ENCODE measurements at places on chromosomes 11 and 22. TPM values are rescaled to one million over a fixed set of nuclear protein-coding genes. Genes with fewer than 3 reads are reported as not detected.

The LRRC32 gene
- 37.3 TPM for total RNA-seq

The SHISAL1 gene
- 1.8 TPM for total RNA-seq

DNA sequence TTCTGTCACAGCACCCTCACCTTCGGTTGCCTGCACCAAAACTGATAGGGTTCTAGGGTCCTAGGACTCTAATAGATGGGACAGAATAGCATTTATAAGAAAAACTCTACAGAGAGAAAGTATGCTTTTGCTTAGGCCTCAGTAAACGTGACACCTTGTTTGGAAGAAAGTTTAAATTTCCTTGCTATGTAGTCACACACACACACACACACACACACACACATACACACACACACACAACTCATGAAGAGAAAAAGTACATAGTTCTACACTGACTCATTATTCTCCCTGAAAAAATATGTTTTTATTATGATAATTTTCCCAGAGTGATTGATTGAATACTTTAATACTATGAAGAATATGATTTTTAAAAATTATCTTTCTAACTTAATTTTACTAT is 220.8 kb upstream of the SNX19 start:
- no peaks in the 10 kb centered on the region for H3K36me3 ChIP-seq
- H3K4me1 ChIP-seq: no peaks in the 10 kb centered on the region
- H3K27ac ChIP-seq: no peak overlapping the region
- H3K4me3 ChIP-seq: no peak overlapping the region
- DNase-seq: no peak
- no peaks in the 10 kb centered on the region for H3K27me3 ChIP-seq

GRCh38 chr11:11163669-11164333 is 189.2 kb downstream of the CSNK2A3 start:
- H3K4me1 ChIP-seq: no peaks in the 10 kb centered on the region
- DNase-seq: no peak
- H3K36me3 ChIP-seq: no peaks in the 10 kb centered on the region

GRCh38 chr11:130178441-130179339 is 19.1 kb downstream of the ST14 start:
- no peak for DNase-seq
- H3K27me3 ChIP-seq: no peaks in the 10 kb centered on the region
- peaks cover 12% of the 10 kb centered on the region for H3K4me1 ChIP-seq
- H3K4me3 ChIP-seq: no peak overlapping the region
- no peaks in the 10 kb centered on the region for H3K36me3 ChIP-seq

DNA sequence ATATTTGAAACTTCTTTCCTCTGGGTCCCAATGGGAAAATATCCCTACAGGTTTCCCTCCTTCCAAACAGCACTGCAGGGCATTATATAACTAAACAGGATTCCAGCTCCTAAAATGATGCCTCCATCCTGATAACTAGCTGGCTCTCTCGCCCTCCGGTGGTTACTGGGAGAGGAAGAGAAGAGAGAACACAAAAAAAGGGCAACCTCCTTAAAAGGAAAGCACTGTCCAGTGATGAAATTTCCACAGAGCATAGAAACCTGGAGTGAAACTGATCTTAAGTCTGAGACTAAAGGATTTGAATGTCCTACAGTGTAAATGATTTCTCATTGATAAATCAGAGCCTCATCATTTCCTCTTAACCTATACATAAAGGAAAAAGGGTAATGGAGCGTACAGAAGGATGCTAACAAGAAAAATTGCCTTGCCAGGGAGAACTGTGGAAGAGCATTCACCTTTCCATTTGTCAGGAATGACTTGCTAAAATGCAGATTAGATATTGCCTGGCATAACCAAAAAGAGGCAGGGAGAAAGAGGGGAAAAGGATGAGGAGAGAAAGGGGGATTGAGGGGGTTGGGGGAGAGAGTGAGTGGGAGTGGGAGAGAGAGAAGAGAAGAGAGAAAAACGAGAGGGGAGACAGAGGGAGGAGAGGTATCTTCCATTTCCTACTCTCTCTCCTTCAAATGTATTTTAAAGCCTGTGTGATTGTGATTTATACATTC is 121.3 kb downstream of the APOL5 start:
- H3K36me3 ChIP-seq: no peaks in the 10 kb centered on the region
- peaks cover 3% of the 10 kb centered on the region for H3K4me1 ChIP-seq
- peak overlapping the region; percentile 46 for H3K4me3 ChIP-seq
- H3K27me3 ChIP-seq: no peaks in the 10 kb centered on the region

DNA sequence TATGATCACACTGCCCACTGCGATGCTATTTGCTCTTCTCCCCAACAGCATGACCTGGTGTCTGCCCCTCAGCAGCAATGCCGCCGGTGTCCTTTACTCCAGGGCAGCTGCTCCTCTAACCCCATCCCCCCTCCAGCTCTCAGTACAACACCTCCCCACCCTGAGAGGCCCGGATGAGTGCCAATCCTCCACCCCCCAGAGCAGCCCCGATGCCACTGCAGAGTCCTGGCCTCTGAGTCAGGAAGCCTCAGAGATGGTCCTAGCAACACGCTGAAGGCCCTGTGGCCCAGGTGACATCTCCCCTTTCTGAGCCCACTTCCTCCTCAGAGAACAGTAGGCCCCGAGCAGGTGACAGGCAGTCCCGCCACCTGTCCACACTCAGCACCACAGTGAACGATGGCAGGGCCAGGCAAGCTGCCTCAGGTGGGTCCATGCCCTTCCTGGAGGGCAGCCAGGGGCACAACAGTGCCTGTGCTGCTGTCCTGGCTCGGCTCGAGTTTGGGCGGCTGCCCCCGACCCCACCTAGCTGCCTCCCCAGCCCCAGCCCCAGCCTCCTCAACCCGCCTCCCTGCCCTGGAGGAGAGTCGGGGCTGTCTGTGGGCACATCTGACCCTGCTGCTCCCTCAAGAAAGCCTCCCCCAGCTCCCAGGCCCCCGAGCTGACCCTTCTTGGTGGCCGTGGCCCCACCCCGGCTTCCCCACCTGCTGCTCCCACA is 3.9 kb upstream of the NDUFS8 start:
- H3K4me3 ChIP-seq: no peak overlapping the region
- no peak for DNase-seq
- no peaks in the 10 kb centered on the region for H3K27me3 ChIP-seq
- peaks cover 9% of the 10 kb centered on the region for H3K4me1 ChIP-seq

GRCh38 chr11:10401696-10402392 is 53.2 kb upstream of the AMPD3 start:
- H3K4me1 ChIP-seq: no peaks in the 10 kb centered on the region
- no peak for DNase-seq
- H3K27me3 ChIP-seq: no peaks in the 10 kb centered on the region
- H3K27ac ChIP-seq: no peak overlapping the region

GRCh38 chr11:19718951-19719350 is 6.3 kb downstream of the NAV2 start:
- no peaks in the 10 kb centered on the region for H3K4me1 ChIP-seq
- H3K27ac ChIP-seq: no peak overlapping the region
- H3K36me3 ChIP-seq: no peaks in the 10 kb centered on the region
- no peaks in the 10 kb centered on the region for H3K27me3 ChIP-seq
- no peak overlapping the region for H3K4me3 ChIP-seq

DNA sequence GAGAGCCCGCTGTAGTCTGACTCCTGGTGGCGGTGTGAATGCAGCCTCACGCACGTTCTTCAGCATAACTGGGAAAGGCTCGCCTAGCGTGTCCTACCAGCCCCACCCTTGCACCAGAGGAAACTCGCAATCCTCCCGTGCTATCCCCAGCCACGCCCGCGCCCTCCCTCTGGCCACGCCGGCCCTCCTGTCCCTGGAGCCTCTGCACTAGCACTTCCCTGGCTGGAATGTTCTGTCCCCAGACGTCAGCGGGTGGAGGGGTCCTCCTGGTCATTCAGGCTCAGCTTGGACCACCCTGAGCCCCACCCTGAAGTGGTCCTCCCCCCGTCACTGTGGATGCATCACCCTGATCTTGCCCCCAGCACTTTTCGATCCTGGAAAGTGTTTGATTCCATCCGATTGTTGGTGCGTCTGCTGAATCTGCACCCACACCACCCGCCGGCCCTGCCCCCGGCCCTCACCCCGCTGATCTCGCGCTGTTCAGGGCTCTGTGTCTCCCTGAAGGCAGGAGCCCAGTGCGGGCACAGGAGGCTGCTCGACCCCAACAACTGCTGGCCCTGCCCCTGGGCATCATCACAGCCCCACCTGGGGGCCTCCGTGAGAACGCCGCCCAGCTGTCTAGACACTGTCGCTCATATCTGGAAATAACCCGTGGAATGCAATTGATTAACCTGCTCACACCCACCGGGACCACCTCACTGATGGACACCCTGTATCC is 437.0 kb downstream of the TBC1D22A start:
- H3K4me3 ChIP-seq: no peak overlapping the region
- H3K4me1 ChIP-seq: no peaks in the 10 kb centered on the region
- no peak overlapping the region for H3K27ac ChIP-seq
- DNase-seq: no peak
- H3K36me3 ChIP-seq: no peaks in the 10 kb centered on the region

DNA sequence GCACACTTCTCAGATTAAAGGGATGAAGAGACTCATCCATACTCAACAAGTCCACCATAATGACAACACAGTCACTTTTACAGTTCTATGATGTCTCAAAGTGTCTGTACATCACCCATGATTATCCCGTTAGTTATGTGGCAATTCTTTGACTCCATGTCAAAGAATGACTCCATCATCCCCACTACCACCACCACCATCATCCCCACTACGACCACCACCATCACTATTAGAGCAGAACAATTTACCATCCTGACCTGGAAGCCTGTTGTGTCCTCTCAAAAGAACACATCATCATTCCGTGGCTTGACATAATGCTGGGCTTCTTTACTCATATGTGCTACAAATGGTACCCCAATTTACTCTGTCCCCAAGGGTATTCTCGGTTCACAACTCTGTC is 13.7 kb downstream of the PRR5L start:
- no peaks in the 10 kb centered on the region for H3K36me3 ChIP-seq
- no peak for DNase-seq
- H3K4me3 ChIP-seq: no peak overlapping the region

DNA sequence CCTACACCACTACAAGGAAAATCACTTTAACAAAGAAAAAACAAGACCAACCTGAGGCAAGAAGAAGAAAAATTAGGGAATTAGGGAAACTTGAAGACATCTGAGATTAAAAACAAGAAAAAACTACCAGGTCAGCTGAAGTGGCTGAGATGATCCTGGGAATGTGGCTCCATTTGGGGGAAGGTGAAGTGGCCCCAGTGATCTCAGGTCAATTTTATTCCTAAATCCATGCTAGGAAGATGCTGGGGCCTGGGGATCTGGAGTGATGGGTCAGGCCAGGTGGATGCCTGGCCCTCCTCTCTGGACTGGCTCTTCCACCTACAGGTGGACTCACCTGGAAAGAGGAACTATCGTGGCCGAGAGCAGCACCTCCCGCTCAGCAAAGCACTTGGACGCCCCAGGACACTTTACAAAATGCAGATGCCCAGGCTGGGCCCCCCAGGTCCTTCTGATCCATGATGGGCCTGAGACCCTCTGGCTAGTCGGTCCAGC is 6.7 kb downstream of the TOP3B start:
- no peaks in the 10 kb centered on the region for H3K4me1 ChIP-seq
- DNase-seq: no peak
- no peaks in the 10 kb centered on the region for H3K27me3 ChIP-seq

- H3K27me3 ChIP-seq: no peaks in the 10 kb centered on the region
- DNase-seq: no peak
- no peak overlapping the region for H3K4me3 ChIP-seq
- H3K4me1 ChIP-seq: no peaks in the 10 kb centered on the region
- H3K36me3 ChIP-seq: no peaks in the 10 kb centered on the region
These were observed 134.2 kb downstream of the CCDC81 start for GRCh38 chr11:86508604-86509587.

GRCh38 chr22:49677495-49677889 is 150.2 kb downstream of the BRD1 start:
- H3K27ac ChIP-seq: no peak overlapping the region
- no peaks in the 10 kb centered on the region for H3K4me1 ChIP-seq
- no peak for DNase-seq
- no peaks in the 10 kb centered on the region for H3K36me3 ChIP-seq
- peaks cover 6% of the 10 kb centered on the region for H3K27me3 ChIP-seq
- H3K4me3 ChIP-seq: no peak overlapping the region

Data from prostate gland (tissue), 2 donors.